ENCODE measurements at places on chromosomes 2 and 18.

DNA sequence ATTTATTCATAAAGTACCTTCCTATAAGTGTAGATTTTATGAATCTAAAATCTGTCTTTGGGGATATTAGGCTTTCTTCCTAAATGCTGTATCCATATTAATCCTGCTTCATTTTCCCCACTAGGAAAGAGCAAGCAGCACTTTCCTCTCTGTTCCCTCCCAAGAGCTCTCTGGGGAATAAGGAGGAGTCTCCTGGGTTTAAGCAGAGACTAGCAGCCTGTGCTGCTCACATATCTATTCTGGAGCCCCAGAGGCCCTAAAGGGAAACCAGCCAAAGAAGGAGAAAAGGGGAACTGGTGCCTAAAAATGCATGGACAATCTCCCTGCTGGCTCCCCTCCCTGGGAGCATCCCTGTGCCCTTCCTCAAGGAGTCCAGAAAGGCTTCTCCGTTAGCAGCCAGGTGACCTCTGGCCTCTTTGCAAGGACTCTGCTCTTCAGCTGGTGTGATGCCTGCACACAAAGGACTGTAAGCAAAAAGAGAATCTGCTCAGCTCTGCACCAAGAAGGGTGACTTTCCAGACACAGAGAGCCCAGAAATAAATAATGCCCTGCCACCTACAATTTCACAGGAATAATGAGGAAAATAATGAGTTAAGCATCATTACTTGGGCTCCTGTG is 270.6 kb downstream of the SS18 start:
- no peak for DNase-seq

- no peak for DNase-seq
Observed at GRCh38 chr2:134269972-134270735, 16.3 kb downstream of the MGAT5 start.

DNA sequence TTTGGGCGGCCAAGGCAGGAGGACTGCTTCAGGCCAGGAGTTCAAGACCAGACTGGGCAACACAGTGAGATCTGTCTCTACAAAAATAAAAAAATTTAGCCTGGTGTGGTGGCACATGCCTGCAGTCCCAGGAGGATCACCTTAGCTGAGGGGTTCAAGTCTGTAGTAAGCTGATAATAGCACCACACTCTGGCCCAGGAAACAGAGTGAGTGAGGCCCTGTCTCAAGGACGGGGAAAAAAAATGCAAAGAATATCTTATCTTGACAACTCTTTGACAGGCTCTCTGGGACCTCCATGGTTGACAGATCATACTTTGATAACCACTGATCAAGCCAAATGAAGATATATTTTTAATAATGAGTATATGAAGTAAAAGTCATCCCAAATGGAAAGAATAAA is 22.7 kb downstream of the USP34 start:
- DNase-seq = no peak

DNA sequence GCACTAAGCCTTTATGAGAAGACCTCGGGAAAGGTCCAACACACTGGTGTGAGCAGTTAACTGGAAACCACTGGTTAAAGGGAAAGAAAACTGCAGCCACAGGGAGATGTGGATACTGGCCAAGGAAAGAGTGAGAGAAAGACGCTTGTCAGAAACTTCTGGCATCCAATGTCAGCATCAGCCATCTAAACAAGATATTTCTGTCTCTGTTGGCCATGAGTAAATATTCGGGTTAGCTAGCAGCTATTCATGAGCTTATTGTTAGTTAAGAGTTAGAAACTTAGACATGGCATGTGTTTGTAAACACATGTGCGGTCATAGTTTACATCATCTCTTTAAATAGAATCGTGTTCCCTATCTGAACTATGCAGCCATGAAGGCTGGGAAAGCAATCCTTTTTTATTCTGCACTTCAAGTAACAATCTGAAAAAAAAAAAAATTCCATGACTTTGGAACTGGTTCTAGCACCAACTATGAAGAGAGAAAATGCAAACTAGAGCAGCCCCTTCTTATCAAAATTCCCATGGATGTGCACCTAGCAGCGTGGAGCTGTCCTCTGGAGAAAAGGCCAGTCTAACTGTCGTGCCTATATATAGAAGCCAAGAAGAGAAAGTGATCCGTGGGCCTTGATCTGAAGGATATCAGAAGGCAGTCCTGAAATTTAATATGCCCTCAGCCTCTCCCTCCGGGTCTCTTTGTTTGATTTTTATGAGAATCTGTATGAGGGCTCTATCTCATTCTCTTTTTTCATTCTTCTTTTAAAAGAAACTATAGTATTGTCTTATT is 84.0 kb upstream of the RFX8 start:
- no peak for DNase-seq

- no peak for DNase-seq
Observed at GRCh38 chr2:189441709-189442074, 418 bp downstream of the WDR75 start.

DNA sequence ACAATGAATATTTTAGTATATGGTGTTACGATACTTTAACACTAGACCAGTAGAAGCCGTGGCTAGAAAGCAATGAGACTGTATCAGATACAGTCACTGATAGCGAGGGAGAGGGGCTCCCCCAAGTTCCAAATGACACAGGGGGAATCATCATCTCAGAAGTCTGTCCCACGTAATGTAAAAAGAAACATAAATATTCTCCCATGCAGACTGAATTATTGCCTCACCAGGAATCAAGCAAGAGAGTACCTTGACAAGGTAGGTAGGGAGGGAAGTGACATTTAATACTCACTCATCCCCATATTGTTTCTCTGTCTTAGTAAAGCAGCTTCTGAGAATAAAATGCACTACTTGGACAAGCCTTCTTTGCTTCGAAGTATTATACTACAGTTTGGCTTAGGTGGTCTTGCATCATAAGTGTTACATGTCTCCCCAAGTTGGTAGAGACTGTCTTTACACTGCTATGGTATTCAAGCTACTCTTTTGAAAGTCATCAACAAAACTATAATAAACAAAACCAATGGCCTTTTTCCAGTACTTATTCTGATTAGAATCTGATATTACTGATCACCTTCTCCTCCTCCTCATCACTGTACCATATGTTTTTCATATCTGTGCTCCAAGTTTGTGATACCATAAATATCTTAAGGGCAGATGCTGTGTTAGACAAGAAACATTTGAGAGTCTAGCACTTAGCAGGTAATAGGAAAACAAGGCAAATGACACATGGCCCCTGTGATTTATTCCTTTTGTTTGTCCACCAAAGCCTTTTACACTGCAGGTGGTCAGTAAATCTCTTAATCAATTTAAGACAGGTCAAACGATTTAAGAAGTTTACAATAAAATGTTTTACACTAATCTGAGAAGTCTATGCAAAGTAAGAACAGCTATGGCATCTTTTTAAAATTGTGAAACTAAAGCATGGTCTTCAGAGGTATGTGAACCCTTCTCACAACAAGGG is 2.7 kb downstream of the LAPTM4A start:
- DNase-seq = no peak

DNA sequence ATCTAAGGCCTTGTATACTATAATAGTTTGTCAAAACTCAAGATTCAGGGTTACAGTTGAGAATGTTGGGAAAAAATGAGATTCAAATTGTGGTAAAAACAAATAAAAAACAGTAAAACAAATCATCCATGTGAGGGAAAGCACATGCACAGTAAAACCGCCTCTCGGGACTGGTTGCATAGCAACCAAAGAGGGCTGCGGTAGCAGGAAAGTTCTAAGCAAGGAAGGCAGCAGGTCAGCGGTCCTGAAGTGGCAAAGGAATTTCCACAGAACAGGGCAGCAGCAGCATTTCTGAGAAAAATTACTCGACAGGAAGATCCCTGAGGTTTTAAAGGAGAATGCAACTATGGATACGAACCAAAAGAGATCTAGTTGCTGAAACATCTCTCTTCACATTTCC is 93.7 kb downstream of the DYNAP start:
- DNase-seq = peak; percentile 37

DNA sequence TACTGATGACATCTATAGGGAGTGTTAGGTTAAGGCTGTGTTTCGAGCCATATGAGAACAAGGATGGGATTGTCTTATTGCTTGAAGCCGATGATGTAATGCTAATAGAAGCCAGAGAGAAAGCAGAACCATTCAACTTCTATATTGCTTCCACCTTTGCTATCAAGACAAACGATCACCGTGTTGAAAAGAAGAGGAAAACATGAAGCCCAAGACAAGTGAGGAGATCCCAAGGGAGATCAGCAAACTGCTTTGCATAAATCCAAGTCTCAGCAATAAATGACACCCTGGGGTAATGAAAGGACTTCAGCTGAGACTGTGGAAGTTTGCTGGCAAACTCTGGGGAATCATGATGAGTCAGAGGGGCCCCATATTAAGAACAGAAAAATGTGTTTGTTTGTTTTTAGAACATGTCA is 206.2 kb downstream of the NCKAP5 start:
- peak; percentile 53 for DNase-seq

GRCh38 chr18:4016391-4017049 is 438.6 kb downstream of the DLGAP1 start:
- DNase-seq = no peak

DNA sequence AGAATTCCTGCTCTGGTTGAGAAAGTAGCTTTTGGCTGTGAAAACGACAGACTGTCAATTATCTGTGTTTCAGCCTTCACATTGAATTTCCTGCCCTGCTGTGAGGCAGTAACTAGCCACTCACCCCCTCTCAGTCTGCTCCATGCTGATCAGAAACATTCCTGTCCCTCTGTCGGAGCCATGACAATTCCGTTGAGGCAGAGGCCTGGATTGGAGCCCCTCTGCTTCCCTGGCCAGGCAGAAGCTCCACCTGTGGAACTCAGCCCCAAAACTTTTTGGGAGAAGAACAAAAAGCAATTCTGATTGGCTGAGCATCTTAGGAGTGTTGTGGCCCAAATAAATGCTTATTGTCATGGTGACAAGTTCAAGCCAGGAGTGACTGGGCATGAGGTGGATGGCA is 60.0 kb downstream of the APOB start:
- DNase-seq = no peak

DNA sequence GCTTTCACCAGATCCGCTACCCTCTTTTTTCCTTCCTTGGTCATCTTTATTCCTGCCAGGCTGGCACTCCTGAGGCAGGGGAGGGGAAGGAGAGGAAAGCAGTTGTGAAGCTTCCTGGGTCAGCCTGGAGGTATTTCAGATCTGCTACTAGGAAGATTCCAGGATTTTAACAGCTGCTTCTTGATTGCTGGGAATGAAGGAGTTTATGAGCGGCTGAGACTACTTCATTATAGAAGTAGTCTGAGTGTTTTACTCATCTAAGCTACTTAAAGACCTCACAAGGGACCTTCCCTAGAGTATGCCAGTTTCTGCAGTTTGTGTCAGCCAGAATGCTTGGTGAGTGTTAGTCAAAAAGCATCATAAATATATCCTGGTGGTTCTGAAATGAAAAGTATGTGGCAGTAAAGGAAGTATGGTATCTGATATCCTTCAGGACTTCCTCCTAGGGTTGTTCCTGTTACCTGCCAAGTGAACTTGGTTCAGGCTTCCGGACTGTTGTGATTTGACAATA is 1.9 kb downstream of the TANC1 start:
- DNase-seq = no peak

- peak; percentile 76 for DNase-seq
Observed at GRCh38 chr2:235766278-235766677, 272.4 kb downstream of the AGAP1 start.

- no peak for DNase-seq
Observed at GRCh38 chr2:25339791-25340180, 1.9 kb downstream of the DNMT3A start.

- DNase-seq = no peak
Observed at GRCh38 chr2:224528171-224528570, 57.0 kb downstream of the CUL3 start.

DNA sequence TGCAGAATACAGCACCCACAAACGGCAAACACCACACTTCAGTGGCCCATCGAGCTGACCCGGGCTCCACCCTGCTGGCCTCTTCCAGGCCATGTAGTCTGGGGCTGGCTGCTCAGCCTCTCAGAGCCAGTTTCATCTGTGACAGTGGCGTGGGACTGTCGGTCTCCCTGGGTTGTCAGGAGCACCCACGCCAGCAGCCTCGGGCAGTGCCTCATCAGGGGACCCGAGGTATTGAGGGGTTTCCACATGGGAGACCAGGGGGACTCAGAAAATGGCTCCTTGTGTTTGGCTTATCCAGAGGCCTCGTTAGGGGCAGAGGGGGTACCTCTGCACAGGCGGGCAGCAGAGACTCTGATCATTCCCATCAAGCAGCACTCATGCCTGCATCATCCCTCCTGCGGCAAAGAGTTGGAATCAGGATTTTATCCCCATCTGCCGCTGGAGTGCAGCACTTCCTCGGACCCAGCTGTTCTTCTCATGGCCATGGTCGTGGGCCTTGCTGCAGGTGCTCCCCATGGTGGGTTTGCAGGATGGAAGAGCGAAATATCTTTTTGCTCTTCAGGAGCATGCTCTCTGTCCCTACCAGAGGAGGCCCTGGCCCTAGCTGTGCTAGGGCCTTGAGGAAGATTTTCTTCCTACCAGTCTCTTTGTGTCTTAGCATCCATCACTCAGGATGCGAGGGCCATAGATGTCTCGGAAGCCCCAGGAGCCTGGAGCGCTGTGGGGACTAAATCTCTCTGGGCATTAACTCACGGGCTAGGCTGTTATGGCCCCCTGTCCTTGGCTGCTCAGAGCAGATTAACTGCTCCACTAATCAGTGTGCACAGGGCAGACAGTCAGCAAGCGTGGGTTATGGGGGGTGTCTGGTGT is 100.8 kb downstream of the CLIP4 start:
- DNase-seq = no peak

GRCh38 chr2:58006256-58006951 is 40.2 kb upstream of the VRK2 start:
- DNase-seq = no peak

- DNase-seq = no peak
Observed at GRCh38 chr2:172079838-172080640, 5.3 kb upstream of the DLX1 start.

GRCh38 chr18:73950116-73950700 is 197.4 kb downstream of the FBXO15 start:
- DNase-seq = peak; percentile 15

GRCh38 chr2:241977557-241978300 is 108.2 kb downstream of the RTP5 start:
- DNase-seq = no peak

DNA sequence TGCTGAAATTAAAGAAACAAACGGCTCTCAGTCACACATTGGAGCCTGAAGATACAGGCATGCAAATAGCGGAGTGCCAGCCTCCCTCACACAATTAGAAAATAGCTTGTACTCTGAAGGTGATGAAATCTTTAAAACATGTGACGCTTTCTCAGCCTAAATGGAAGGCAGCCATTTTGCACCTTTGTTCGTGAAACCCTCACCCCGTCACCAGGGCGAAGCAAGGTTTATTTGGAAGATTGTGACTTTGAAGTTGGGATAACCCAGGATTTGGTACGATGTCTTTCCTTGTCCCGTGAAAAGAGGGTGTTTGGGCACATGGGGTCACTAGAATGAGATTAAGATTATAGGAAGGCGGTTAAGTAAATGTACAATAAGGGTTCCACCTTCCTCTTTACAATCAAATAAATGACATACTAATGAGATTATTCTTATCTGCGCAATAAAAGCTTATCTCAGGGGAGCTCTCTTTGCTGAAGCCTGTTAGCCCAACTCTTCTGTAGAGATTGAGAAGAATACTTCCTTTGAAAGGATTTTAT is 4.2 kb downstream of the SH3BP4 start:
- no peak for DNase-seq
